Non-pigmented ciliary epithelial cell (primary cell): ENCODE measurements at places on chromosomes 2 and 18.

GRCh38 chr18:67545681-67546080 lies 29.2 kb upstream of the DSEL start:
- no peak for DNase-seq

- DNase-seq, result no peak
These were observed 13.5 kb upstream of the CALCRL start for GRCh38 chr2:187461294-187462261.

DNA sequence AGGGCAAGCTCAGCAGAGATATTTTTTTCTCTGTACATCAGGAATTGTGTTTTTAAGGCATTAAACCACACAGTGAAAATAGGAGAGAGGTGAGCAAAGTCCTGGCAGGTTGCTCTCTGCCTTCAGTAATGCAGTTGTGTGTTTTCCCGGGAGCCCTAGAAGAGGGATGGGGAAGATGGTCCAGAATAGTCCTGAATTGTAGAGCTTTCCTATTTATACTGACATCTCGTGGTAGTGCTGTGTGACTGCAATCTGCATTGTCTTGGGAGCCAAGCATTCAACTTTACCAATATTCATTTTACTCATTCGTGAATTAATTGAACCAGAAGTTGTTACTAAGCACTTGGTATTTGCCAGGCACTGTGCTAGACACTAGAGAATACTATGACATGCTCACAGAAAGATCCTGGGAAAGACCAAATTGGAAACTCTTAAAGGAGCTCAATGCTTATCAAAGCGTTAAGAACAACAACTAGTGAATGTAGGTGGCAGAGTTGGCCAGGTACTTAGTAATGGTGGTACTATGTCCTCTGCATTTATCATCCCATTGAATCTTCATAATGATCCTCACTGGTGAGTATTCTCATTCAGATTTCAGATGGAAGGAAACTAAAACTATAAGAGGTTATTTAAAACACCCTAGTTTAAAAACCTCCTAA lies 214.6 kb downstream of the TRIB2 start:
- DNase-seq, result no peak

DNA sequence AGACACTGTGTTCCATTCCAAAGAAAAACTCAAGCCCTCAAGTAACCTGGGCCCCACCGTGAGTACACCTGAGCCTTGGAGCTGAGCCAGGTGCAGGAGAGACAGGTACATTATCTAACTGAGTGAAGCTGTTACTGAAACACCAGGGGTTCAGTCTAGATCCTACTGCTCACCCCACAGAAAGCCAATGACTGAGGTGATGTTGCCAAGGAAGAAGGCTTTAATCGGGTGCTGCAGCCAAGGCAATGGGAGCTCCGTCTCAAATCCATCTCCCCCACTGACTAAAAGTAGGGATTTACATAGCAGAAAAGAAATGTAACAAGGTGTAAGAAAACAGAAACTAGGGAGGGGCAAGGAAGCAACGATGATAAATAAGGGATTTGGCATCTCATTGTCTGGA lies 15.2 kb upstream of the SLC14A1 start:
- no peak for DNase-seq

- no peak for DNase-seq
These were observed 399.0 kb upstream of the HNRNPA3 start for GRCh38 chr2:176813621-176814049.
